ENCODE measurements at places on chromosomes 6 and 20.

DNA sequence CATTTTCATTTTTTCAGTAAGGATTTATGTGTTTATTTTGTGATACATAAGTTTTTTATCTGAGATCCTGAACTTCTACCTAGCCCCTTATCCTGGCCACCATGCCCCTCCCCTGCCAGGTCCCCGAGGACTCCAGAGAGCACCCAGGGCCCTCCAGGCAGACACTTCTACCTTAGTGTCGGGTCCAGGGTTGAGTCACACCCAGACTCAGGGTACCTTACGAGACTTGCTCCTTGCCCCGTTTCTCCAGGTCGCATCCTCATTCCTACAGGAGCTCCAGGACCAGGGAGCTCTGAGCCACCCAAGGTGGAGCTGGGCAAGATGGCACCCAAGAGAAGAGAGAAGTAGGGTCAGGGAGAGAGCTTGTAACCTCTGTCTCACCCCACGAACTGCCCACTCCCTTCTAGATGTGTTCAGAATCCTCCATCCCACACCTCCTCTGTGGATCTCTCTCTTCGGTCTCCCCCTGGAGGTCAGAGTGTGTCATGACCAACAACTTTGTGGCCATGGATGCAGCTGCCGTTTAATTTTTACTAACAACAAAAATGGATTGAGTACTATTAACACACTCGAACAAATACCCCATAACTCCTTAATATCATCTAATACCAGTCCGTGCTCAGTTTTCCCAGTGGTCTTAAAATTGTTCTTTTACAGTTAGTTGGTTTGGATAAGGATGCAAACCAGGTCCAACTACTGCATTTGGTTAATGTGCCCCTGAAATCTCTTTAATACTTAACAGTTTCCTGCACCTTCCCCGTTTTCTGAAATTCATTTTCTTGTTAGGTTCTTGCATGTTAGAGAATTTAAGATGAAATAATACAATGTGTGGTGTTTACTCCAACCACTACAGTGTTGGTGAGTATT is 130.6 kb upstream of the INSM1 start:
- DNase-seq, result peak; percentile 50

DNA sequence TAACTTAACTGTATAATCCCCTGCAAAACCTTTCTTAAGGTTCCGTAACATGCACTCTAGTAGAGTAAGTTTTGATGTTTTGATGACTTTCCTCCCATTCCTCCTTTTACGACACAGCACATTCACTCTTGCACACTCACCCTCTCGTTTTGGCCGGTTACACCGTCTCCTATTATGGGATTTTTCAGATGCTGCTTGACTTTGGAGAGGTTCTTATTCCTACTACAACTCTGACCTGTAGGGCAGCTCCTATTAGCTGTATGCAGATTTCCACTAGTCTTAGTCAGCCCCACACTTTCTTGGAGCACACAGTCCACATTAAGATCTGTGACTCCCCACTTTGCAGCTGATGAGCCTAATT is 223.7 kb upstream of the SYNCRIP start:
- no peak for DNase-seq

DNA sequence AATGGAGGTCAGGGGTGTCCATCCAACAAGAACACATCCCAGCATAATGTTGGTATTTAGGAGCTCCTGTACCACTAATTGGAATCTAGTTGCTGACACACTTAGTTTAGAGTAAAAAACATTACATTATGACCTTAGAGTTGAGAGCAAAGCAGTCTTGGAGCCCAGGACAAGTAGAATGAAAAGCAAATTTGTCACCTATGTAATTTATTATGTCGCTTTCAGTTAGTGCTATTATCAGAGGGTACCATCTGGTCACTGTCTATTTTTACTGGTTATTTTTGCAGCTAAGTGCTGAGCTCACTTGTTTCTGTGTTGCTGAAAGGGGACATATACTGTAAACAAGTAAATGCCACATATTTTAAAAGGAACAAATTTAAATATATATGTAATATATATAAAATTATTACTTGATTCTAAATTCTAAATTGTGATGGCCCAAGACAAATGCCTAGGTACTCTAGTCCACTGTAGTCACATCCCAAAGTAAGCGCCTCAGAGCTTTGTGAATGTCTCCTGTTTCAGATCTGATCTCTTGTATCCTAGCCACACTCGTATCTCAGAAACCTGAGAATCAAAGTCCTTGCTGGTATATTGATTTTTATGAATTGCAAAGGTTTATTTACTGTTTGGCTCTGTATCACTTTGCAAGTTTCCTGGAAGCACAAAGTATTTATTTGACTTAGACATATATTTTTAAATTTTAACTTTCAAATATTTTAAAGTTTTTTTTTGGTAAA is 148.6 kb upstream of the MAN1A1 start:
- DNase-seq, result no peak

DNA sequence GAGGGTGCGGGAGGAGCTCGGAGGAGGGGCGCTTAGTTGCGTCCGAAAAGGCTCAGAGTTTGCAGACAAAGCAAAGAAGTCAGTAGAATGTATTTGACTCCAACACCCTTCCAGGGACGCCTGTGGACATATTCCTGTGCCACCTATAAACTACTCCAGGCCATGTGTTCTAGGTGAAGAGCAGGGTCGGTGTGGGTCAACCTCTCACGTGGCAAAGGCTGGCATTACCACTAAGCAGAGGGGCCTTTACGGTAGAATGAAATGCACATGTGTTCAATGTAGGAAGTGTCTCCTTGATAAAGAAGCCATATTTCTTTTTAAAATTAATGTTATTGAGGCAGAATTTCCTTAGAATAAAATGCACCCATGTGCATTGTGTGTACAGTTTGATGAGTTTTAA is 15.4 kb downstream of the SIRT5 start:
- DNase-seq, result no peak

- DNase-seq, result no peak
Observed at GRCh38 chr6:72738091-72738490, 116.2 kb downstream of the KCNQ5 start.

All from activated CD4-positive, alpha-beta T cell treated with anti-CD3 and anti-CD28 coated beads, Interleukin-2, amount 50 U/mL, for 48 hours (primary cell).